ENCODE measurements at places on chromosomes 12 and 14.

DNA sequence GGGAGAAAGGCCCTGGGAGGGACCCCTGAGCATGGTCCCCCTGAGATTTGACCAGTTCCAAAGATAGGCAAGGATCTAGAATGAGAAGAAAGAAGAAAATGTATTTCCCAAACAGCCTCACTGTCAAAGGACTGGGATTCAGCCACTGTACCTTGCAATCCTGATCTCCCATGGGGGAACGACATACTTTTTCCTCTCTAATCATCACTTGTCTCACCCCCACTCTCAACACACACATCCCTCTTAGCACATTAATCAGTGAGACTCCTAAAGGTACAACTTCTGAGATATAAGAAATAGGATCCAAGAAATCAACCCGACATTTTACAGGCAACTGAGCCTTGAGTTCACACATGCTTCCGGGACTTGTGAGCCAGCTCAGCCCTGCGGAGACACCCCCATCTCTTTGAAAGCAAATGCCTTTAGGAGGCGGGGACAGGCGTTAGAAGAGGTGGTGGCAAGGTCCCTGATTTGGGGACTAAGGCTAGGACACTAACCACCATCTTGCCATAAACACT lies 1.4 kb downstream of the MAP3K9 start:
- peak; percentile 81 for DNase-seq

GRCh38 chr12:131603939-131604795 lies 106.7 kb upstream of the SFSWAP start:
- peak; percentile 58 for DNase-seq

- no peak for DNase-seq
Observed at GRCh38 chr12:47488888-47489287, 216.9 kb downstream of the RPAP3 start.

DNA sequence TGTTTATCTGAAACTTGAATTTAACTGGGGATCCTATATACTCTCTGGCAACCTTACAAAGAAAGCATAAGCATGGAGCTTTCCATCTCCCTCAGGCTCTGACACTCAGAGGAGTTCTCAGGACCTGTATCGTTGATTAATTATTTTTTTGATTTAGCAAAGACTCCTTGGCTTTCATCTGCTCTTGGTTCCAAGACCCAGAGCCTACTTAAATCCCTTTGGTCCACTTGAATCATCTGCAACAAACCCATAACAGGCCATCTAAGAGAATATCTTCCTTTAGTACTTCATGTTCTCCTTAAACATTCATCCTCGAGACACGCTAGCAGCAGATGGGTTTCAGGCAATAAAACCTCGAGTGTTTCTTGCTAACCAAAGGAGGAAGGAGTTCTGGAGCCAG lies 85.4 kb downstream of the ZFP36L1 start:
- DNase-seq: no peak

DNA sequence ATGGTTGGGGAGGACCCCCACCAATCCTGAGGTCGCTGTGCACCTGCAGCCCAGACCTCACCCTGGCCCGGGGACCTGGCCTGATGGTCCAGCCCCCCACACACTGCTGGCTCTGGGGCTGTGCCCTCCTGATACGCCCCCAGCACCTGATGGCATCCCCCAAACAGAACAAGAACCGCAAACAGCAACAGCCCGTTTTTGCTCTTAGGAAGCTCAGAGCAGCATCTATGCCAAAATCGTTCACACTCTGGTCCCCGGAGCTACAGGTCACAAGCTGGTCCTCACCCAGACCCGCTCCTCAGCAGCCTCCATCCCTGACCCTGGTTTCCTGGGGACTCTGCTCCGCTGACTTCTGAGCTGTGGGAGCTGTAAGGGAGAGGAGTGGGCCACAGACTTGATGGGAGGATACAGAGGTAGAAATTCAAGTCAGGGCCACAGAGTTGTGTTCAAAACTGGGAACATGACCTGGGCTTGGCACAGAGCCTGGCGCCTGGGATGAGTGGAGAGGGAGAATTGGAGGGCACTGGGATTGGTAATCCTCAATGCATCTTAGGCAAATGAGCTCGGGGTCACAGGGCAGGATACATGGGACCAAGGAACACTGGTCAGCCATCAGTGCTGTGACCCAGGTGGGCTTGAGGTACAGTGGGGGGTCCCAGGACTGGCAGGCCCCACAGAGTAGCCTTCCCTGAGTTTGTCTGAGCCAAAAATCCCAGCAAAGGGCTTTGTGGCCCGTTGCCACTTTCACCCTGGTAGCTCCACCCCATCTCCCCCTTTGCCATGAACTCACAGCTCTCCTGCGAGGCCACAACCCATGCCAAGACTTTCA lies 170.9 kb upstream of the RTL1 start:
- no peak for DNase-seq

GRCh38 chr12:2607881-2608607 lies 186.7 kb upstream of the FKBP4 start:
- no peak for DNase-seq

DNA sequence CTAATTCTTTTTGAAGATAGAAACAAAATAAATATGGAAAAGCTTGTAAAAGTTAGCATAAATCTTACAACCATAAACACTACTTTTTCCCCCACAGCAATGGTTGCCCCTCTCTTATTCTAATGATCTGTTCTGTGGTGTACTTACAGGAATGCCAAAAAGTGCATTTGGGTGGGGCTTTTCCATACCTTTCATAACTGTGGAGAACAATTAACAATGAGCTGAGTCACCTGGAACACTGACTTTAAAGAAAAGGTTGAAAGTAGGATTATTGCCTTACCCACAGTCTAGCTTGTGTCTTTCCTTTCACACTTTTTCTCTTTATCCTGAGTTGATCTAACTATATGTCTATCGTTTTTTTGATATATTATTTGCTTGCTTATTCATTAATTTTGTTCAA lies 86.9 kb downstream of the TPH2 start:
- DNase-seq: no peak

- no peak for DNase-seq
Observed at GRCh38 chr12:115811045-115811444, 466.4 kb downstream of the MED13L start.

DNA sequence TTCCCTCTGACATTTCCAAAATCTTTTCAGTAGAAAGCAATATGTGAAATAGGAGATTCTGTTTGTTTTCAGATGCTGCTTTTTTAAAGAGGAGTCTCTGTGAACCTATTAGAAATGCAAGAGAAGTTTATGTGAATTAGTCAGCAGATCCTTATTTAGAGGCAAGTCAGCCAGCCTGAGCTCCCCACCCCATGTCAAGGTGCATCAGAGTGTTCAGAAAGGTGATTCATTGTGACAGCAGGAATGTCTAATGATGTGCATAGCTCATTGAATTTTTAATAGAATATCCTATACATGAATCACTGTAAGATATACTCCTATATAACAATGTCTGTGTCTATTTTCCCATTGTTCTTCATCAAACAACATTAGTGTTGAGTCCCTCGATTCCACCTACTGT lies 1222.4 kb upstream of the USP15 start:
- DNase-seq: no peak

- DNase-seq: no peak
Observed at GRCh38 chr12:6275928-6276887, 34.3 kb upstream of the PLEKHG6 start.

DNA sequence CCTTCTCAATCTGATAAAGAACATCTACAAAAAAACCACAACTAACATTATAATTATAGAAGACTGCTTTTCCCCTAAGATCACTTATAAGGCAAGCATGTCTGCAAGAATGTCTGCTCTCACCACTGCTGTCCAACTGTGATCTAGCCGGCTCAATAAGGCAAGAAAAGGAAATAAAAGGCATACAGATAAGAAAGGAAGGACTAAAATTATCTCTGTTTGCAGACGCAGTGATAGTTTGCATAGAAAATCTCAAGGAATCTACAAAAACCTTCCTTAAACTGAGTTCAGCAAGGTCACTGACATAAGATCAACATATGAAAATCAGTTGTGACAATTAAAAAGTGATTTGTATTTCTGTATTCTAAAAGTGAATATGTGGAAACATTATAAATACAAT lies 138.0 kb upstream of the EGLN3 start:
- no peak for DNase-seq

GRCh38 chr12:114767906-114768722 lies 84.1 kb upstream of the TBX3 start:
- no peak for DNase-seq

GRCh38 chr12:19430988-19431387 lies 8.3 kb upstream of the AEBP2 start:
- DNase-seq: no peak

DNA sequence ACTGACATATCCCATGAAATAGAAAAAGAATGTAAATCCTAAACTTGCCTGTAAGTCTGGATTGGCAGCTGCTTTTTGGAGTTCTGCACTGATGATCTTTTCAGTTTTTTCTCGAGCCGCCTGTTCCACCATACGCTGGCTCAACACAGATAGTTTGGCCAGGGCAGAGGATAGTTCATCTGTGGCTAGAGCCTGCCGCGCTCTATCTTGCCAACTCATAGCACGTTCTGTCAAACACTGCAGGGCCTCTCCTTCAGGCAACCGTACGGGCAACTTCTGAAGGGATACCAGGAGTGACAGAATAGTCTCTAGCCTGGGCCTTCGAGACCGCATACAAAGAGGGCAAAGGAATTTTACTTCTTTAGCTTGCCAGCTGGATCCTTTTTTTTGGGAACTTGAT lies 44.8 kb upstream of the SLC6A13 start:
- DNase-seq: no peak

- no peak for DNase-seq
Observed at GRCh38 chr12:27342536-27342935, 9.9 kb downstream of the BMAL2 start.

DNA sequence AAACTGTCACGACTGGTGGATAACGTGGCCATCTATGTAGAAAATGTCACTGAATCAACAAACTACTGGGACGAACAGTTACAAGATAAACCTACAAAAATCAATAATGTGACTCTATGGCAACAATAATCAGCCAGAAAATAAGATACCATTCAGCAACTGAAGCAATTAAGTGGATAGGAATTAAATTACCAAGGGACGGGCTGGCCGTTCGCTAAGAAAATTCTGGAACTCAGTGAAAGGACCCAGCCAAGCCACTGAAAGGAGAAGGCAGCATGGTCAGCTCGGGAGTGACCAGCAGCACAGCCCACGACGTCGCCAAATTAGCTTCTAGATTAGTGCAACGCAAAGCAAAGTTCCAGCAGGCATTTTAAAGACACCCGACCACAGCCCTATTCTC lies 33.6 kb upstream of the TMEM179 start:
- DNase-seq: no peak

DNA sequence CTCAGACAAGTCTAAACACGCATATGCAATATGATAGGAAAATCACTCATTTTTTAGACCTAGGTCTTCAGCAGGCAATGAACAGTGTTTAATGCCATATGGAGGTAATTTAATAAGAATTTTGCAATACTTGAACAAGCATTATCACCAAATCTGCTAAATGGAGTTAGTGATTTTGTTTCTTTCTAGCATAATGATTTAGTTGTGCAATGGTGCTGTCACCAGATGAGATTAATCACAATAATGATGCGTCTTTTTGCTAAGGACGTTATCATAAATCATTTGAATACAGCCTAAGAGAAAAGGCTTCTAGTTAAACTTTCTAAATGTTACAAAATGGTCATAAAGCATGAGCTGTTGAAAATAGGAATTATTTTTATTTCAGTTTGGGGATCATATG lies 170.0 kb upstream of the SLC16A7 start:
- no peak for DNase-seq

DNA sequence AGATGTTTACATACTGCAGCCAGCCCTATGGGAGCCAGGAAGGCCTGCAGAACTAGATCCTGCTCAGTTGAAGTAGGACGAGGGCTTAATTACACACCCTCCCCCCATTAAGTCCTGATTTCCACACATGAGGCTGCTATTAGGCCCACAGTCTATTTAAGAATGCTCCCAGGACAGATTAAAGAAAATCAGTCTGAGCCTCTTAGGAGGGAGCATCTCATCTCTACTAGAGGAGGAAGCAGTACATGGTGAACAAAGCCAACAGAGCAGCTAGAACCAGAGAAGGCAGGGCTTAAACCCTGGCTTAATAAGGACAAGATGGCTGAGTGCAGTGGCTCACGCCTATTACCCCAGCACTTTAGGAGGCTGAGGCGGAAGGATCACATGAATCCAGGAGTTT lies 55.8 kb upstream of the ARHGAP5 start:
- no peak for DNase-seq

- DNase-seq: no peak
Observed at GRCh38 chr12:66446276-66446675, 144.0 kb downstream of the HELB start.

- no peak for DNase-seq
Observed at GRCh38 chr12:47039756-47040155, 39.7 kb upstream of the PCED1B start.

DNA sequence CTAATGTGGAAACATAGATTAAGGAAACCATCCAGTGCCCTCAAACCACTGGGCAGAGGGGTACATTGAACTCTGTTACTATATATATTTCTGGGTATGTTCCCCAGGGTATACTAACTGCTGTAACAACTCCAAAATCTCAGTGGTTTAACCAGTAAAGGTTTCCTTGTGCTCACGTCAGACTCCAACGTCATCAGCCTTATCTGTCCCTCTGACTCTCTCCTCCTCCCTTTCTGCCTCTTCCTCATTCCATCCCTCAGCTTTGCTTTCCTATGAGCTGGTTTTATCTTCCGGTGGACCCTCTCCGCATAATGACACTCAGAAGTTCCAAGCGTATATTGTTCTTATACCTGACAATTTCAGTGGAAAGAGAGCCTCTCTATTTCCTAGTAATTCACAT lies 21.2 kb upstream of the SMCO2 start:
- DNase-seq: no peak

- no peak for DNase-seq
Observed at GRCh38 chr12:41661141-41661765, 473.1 kb downstream of the PDZRN4 start.

- DNase-seq: no peak
Observed at GRCh38 chr12:6923003-6923732, 4.6 kb upstream of the ATN1 start.

GRCh38 chr14:101552786-101553231 lies 8.5 kb upstream of the DIO3 start:
- no peak for DNase-seq

- DNase-seq: peak; percentile 20
Observed at GRCh38 chr12:48286665-48287064, 64.1 kb downstream of the ZNF641 start.

- DNase-seq: peak; percentile 37
Observed at GRCh38 chr14:64812412-64812811, 67.3 kb downstream of the SPTB start.

- DNase-seq: no peak
Observed at GRCh38 chr12:127745469-127746212, 521.3 kb upstream of the TMEM132C start.

- DNase-seq: no peak
Observed at GRCh38 chr14:34355584-34356263, 106.3 kb downstream of the SPTSSA start.

DNA sequence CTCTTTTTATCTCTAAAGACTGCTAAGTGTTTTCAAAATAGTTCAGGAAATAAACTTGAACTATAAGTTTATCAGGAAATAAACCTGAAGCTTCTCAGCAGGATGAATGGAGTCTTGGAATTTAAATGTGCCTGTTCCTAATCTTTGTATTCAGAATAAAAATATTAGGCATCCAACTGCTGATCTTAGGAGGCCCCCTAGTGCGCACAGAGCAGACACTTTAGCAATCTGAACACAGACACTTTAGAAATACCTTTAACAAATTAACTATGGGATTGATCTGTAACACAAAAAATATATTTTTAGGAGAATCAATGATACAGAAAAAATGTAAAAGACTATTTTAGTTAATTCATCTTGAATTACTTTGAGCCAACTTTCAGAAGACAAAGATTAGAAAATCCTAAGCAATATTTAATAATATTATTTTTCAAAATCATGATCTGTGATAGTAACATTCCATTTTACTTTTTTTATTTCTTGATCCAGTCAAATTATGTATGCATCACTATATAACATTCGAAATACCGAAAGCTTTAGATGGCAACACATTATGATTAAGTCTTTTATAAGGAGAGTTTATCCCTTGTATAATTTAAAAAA lies 80.9 kb downstream of the SLC41A2 start:
- DNase-seq: peak; percentile 46
